ENCODE measurements at places on chromosomes 6 and 20.

DNA sequence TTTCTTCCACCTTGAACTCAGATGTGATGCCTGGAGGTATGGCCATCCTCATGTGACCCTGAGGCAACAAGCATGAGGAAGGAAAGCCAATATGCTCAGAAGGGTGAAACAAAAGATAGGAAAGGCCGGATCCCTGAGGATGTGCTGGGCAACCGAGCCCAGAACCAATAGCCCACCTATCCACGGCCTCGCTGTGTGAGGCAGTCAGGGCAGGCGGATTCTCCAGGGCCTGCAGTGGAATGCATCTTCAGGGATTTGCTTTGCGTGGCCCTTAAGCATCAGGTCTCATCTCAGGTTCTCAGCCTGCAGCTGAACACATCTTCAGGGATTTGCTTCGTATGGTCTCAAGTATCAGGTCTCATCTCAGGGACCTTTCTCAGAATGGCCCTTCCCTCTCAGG is 139.8 kb downstream of the ANKRD60 start:
- DNase-seq: no peak

DNA sequence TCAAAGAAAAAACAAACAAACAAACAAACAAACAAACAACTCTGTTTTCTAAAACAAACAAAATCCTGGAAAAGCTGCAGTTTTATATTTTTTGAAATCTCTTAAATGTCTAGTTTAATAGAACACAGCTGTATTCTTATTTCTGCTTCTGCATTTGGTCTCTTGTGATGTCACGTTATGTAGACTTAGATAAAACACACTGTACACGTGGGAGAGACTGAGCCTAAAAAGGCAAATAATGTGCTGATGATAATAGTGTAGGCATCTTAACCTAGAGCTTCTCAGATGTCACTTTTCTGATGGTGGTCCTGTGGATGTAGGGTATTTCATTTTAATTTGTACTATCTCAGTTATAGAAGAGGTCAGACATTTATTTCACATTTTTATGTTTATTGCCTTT is 261.7 kb downstream of the UTRN start:
- DNase-seq: no peak

DNA sequence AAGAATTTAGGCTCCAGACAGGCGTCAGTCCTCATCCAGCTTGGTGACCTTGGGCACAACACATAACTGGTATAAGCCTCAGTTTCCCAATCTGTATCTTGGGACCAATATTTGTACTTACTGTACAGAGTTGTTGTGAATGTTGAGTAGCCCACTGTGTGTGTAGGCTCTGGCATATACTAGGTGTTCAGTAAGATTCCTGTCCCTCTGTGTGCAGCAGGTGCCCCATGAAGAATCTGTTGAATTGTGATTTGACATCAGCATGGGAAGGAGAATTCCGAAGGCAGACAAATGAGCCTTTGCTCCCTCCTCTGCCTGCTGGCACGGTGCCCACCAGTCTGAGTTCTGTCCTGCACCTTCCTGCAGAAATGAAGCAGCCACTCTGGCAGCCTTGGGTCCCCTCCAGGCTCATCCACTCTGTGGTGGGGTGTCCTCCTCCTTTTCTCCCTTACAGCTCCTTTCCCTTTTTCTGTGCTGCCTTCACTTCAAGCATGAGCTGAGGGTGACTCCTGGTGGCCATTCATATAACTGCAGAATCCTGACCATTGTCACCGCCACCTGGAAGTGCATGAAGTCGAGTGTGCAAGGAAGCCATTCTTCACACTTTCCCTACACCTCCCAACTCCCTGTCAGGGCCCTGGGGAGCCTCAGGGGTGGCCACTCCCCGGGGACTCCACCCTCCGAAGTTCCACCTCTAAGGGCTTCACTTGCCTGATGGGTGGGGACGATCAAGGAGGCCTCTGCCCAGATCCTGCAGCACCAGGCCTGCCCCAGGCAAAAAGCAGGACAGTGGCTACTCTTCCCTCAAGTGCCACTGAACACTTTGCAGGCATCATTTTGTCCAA is 48.2 kb downstream of the MRPL14 start:
- peak; percentile 81 for DNase-seq

GRCh38 chr6:36976509-36976908 is 9.5 kb downstream of the MTCH1 start:
- no peak for DNase-seq

DNA sequence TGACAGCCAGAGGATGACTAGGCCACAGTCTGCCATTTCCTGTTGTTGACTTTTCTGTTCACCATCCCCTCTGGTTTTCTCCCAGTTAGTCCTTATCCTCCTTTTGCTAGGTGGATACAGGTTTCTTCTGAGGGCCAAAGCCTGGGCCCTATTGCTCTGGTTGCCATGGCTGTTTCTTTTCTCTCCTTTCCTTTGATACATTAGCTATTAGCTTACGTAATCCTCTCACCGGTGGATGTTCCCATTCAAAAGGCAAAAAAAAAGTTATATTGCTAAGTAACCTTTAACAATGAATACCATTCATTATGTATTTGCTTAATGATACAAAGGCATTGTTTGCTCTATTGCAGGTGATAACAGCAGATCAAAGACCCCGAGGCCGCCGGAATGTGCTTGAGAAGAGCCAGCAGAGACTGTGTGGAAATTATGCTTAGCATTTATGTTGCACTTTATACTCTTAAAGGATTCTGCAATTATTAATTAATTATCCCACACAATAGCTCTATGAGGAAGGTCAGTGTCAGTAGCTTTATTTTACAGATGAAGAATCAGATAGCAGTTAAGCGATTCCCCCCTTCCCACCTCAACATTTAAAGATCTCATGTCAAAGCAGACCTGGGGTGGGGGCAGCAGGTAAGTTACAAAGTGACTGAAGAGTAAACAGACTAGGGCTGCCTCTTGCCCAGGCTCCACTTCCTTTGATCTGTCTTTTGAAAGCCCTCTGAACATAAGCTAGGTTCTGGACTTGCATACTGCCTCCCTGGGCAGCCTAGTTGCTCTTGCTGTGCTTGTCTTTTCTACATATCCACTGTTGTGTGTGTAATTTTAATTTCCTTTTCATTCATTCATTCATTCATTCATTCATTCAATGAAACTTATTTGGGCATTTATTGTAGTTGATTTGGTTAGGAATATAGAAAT is 14.5 kb upstream of the TFB1M start:
- no peak for DNase-seq

DNA sequence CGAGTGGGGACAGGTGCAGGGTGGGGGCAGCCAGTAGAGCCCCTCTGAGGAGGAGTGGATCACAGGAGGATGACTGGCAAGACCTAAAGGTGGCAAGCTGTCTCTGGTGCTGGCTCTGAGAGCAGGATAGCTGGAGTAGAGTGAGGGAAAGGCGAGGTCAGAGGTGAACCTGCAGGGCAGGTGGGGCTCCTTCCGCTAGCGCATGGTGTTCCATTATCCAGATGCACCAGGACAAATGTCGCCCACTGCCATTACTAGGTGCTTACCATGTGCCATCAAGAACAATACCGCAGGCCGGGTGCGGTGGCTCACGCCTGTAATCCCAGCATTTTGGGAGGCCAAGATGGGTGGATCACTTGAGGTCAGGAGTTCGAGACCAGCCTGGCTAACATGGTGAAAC is 18.3 kb upstream of the FAM110A start:
- no peak for DNase-seq

DNA sequence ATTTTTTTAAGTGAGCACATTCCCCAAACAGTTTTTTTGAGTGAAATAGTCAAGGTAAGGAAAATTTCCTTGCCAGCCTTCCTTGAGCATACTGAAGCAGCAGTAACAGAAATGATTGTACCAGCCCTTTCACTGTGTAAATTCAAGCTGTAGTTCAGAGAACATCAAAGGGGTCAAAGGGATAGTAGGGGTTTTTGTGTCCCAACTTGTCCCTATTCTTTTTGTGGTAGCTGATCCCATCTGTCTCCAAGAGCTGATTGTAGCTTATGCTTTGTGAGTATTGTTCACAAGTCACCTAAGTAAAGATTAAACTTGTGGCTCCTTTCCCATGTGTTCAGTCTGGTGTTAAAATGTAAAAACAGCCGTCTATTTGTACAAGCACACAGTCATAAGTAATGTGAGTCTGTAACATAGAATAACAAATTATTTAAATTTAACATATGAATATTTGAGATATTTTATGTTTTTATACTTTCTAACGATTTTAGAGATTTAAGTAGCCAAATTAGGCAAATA is 185.0 kb downstream of the CENPW start:
- no peak for DNase-seq

- no peak for DNase-seq
These were observed 195.9 kb upstream of the CST7 start for GRCh38 chr20:24753130-24753529.

GRCh38 chr20:49326026-49326425 is 48.2 kb upstream of the ZNFX1 start:
- DNase-seq: no peak

- no peak for DNase-seq
These were observed 145.6 kb upstream of the ID4 start for GRCh38 chr6:19691465-19692167.

DNA sequence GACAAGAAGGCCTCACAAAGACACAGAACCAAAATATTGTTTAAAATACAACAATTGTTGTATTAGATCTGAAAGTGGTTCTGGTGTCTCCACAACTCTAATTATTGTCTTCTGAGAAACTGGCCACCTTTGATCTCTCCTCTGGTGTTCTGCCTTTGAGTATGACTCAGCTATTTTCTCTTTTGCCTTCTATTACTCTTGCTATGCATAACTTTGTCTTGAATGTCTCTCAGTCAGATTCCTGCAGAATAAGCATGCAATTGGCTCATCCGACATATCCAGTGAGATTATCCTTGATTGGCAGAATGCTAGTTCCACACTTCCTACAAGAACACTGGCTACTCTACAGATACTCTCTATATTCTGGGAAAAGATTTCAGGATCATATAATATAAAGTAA is 14.3 kb upstream of the EPM2A start:
- DNase-seq: no peak
